ENCODE measurements at places on chromosomes 2 and 18.
A peak's percentile ranks its signal among the peaks of the same experiment; 100 is the strongest.

DNA sequence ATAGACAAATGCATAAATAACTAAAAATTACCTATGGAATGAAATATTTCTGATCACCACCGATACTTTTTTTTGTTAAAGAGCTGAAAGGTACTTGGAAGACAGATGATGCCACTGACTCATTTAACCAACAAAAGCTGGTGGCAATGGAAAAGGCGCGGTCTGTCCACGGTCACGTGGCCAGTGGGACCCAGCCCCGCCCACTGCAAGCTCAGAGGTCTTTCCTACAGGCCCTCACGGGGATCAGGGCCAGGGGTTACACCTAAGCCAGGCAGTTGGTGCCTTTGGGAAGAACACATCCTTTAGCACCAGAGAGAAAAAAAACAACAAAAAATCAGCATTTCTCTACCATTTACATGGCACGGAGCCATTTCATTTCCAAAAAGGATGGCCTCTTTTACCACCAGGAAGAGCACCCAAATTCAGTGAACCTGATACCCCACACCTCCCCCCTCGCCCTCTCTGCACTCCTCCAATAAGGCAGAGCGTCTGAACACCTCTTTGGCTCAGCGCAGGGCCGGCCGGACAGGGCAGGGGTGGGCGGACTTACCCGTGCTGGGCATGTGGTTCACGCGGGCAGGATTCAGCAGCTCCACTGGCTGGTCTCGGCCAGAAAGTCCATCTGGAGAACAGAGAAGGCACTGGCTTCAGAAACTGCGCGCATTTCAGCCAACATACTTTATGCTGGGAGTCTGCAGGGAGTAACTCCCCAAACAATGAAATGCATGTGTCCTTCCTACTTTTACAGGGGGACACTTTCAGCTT lies 164.6 kb downstream of the HDAC4 start:
- H3K27me3 ChIP-seq: no peaks in the 10 kb centered on the region
- H3K27ac ChIP-seq: no peak overlapping the region
- no peaks in the 10 kb centered on the region for H3K4me1 ChIP-seq
- DNase-seq: no peak
- no peaks in the 10 kb centered on the region for H3K36me3 ChIP-seq

DNA sequence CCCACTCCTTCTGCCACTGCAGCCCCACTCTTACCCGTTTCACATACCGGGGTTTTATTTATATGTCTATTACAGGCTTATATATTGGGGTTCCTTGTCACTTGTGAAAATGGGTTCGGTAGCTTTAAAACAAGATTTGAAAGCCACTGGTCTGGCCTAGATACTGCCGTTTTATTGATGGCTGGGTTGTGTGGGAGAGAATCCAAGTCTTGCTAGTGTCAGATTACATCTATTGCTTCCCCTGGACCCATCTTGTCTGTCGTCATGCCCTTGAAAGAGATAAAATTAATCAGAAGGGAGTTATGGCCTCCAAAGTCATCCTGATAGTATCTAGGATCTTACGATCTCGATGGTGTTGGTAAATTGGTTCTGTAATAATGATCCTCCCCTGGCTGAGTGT lies 79.4 kb downstream of the EIPR1 start:
- H3K27me3 ChIP-seq: no peaks in the 10 kb centered on the region
- H3K36me3 ChIP-seq: no peaks in the 10 kb centered on the region
- no peaks in the 10 kb centered on the region for H3K4me1 ChIP-seq

DNA sequence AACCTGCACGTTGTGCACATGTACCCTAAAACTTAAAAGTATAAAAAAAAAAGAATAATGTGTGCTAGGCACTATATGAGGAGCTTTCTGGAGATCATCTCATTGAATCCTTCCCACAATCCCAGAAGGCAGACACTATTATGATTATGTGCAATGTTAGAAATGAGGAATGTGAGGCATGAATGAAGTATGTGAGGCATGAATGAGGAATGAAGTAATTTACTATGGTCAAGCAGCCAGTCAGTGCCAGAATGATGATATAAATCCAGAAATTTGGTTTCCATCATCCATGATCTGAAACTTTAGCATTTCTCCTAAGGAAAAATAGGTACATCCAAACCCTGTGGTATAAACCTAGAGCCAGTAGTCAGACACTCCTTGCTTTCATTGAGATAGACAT lies 42.0 kb downstream of the CCDC148 start:
- no peaks in the 10 kb centered on the region for H3K36me3 ChIP-seq
- H3K27me3 ChIP-seq: no peaks in the 10 kb centered on the region
- H3K27ac ChIP-seq: no peak overlapping the region
- no peak overlapping the region for H3K4me3 ChIP-seq
- peaks cover 19% of the 10 kb centered on the region for H3K4me1 ChIP-seq

DNA sequence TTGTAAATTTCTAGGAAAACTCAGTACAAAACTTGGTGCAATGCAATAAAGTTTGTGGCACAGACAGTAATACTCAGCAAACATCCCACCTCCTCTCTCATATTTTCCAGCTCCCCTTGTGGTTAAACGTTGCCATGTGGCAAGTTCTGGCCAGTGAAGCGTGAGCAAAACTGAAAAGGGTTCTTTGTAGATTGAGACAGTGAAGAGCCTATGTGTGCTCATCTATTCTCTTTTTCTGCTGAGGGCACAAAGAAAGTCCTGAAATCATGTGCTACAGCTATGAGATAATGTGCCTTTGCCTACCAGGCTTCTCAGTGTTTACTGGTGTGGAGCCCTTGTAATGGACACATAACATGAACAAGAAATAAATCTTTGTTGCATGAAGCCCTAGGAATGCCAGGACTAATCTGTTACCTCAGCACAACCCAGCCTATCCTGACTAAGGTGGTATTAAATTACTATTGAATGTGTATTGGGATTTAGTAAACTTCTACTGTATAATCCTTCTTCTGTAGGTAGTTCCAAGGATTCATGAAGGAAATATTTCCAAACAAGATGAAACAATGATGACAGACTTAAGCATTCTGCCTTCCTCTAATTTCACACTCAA lies 13.0 kb upstream of the TYMS start:
- H3K4me1 ChIP-seq: no peaks in the 10 kb centered on the region
- DNase-seq: no peak
- H3K36me3 ChIP-seq: no peaks in the 10 kb centered on the region
- no peak overlapping the region for H3K4me3 ChIP-seq

DNA sequence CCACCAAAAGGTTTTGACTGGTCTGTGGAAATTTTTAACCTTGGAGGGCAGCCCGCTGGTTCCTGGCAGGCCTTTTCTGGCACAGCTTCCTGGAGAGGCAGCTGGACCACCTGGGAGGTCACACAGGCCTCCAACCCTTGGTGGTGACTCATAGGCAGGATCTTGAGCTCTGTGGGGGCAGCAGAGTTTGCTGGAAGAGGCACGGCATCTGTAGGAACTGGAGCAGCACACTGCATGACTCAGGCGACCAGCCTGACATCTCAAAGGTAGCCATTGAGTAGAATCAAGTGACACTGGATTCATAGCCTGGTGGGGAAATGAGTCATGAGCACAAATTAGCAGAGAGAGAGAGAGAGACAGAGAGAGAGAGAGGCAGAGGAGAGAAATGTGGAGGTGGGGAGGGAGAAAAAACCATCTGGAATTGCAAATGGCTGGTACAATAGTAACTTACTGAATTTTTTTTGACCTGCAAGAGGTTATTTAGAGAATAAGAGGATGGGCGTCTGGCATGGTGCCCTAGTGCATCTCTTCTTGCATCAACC lies 57.4 kb downstream of the TRPM8 start:
- no peaks in the 10 kb centered on the region for H3K4me1 ChIP-seq
- H3K27me3 ChIP-seq: no peaks in the 10 kb centered on the region
- H3K27ac ChIP-seq: no peak overlapping the region
- peak; percentile 32 for DNase-seq

DNA sequence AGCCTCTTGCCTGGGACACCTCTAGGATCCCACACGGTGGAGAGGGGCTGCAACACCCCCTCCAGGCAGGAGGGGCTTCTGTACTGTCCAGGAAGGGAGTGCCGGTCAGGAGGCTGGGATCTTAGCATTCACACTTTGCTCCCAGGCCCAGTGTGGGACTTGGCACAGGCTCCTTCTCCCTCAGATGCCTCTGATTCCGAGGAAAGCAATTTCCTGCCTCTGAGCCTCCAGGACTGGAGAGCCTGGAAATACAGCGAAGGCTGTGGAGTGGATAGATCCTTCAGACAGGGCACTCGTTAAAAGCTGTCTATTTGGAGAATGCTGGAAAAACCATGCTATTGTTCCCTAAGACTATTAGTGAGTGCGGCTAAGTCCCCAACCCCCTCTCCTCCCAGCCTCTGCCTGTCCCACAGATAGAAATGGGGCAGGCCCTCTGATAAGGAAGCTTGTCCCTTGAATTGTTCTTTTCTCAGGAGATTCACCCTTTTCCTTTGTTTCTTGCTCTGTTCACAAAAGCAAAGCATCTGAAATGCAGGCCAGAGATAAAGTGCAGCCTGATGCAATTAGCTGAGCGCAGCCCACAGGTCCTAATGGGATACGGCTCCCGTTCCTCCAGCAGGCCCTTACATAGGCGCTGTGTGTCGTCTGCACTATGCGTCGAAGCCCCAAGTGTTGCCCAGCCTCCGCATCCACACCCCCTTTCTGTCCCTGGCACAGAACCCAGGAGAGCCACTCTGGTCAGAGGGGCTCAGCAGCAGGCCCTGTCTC lies 252.2 kb downstream of the KLHL29 start:
- H3K27ac ChIP-seq: no peak overlapping the region
- no peaks in the 10 kb centered on the region for H3K27me3 ChIP-seq
- DNase-seq: no peak
- no peak overlapping the region for H3K4me3 ChIP-seq
- no peaks in the 10 kb centered on the region for H3K4me1 ChIP-seq

DNA sequence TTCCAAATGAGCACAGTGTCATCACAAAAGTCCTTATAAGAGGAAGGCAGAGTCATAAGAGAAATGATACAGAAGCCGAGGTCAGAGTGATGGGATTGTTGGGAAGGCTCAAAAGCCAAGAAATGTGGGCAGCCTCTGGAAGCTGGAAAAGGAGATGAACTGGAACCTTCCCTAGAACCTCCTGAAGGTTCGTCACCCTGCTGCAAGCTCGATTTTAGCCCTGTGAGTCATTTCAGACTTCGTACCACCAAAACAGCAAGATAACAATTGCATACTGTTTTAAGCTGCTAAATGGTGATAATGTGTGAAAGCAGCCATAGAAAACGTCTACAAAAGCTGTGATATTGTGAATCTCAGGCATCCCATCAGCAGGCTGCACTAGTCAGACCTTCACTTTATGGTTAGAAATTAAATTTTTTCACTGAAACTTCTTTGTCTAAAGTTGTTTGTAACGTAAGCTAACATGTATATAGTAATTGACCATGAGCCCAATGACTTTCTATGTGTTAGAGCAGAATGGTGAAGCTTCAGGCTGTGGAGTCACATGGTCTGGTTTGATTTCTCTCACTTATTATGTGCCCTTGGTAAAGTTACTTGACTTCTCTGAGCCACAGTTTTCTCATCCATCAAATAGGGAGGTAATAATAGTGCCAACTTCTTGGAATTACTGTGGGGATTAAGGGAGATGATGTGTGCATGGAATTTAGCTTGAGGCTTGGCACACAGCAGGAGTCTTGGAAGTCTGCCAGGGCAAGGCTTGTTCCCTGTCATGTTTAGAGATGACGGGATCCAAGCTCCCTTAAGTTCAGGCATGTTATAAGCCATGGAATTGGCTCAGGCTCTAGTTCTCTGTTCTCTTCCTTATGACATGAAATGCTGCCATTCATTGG lies 132.0 kb upstream of the CCDC195 start:
- no peaks in the 10 kb centered on the region for H3K27me3 ChIP-seq
- DNase-seq: no peak
- no peak overlapping the region for H3K27ac ChIP-seq
- no peaks in the 10 kb centered on the region for H3K36me3 ChIP-seq
- no peaks in the 10 kb centered on the region for H3K4me1 ChIP-seq
- no peak overlapping the region for H3K4me3 ChIP-seq

DNA sequence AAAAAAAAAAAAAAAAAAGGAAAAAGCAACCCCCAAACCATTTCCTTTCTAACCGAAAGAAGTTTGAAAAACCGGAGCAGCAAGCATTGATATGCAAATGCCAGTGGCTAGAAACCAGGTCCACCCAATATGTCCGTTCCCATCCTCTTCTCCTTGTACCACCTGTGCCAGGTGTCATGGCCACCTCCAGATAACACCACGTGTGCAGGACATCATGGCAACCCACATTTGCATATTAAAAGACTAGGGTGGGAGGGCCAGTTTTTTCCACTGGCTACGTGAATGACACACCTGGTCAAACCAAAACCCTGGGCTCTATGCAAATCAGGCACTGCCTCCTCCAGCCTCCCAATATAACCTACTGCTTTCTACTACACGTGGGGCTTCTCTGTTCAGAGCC lies 303.3 kb upstream of the GULP1 start:
- H3K4me3 ChIP-seq: no peak overlapping the region
- no peaks in the 10 kb centered on the region for H3K36me3 ChIP-seq
- peaks cover 16% of the 10 kb centered on the region for H3K4me1 ChIP-seq
- H3K27me3 ChIP-seq: no peaks in the 10 kb centered on the region
- DNase-seq: no peak

GRCh38 chr2:82198809-82199492 lies 1894.4 kb upstream of the LRRTM1 start:
- no peaks in the 10 kb centered on the region for H3K4me1 ChIP-seq
- no peak overlapping the region for H3K27ac ChIP-seq
- H3K27me3 ChIP-seq: no peaks in the 10 kb centered on the region
- H3K36me3 ChIP-seq: no peaks in the 10 kb centered on the region
- no peak overlapping the region for H3K4me3 ChIP-seq

DNA sequence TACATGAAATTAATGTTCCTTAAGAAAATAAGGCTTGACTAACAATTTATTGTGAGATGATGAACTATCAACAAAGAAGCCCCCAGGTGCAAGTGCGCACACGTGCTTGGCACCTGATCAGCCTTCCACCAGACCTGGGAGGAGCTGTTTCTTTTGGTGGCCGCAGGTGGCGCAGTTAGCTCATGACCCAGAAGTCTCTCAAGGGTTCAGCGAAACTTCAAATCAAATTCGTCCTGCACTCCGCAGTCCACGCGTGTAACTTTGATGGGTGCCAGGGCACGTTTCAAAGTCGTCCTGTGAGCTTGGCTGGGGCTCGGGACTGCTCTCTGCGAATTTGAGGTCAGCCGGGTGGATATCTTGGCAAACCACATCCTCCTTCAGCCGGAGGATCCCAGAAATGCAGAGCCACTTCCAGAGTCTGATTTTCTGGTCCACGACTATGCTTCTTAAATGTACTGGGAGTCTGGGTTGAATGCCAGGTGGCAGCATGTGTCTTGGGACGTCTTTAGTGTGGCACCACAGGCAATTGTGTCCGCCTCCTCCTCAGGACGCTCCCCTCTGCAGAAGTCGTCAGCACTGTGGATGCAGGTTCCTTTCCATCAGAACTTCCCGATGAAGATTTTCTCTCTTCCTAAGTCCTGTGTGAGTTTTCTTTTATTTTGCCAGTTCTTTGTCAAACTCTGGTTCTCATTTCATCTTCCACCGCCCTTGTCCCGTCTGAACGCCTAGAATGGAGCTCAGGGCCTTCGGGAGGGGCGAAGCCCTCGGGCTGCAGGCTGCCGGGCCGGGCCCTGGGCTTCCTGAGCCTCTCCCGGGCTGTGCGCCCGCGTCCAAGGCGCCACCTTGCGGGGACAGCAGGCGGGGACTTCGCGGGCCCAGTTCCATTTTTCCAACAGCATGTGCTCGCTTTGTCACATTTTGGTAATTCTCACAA lies 61.3 kb upstream of the RAPGEF4 start:
- H3K4me1 ChIP-seq: no peaks in the 10 kb centered on the region
- no peak overlapping the region for H3K4me3 ChIP-seq
- no peak overlapping the region for H3K27ac ChIP-seq

- H3K27me3 ChIP-seq: 0 out of 2 replicates have a peak, but pooled peaks cover 1% of the 10 kb centered on the region
- no peak overlapping the region for H3K27ac ChIP-seq
- DNase-seq: no peak
These were observed 223.3 kb upstream of the ATP5MC3 start for GRCh38 chr2:175404839-175405238.
